Urothelium cell line (cell line): ENCODE measurements at places on chromosomes 3 and 15.
A peak's percentile ranks its signal among the peaks of the same experiment; 100 is the strongest.

DNA sequence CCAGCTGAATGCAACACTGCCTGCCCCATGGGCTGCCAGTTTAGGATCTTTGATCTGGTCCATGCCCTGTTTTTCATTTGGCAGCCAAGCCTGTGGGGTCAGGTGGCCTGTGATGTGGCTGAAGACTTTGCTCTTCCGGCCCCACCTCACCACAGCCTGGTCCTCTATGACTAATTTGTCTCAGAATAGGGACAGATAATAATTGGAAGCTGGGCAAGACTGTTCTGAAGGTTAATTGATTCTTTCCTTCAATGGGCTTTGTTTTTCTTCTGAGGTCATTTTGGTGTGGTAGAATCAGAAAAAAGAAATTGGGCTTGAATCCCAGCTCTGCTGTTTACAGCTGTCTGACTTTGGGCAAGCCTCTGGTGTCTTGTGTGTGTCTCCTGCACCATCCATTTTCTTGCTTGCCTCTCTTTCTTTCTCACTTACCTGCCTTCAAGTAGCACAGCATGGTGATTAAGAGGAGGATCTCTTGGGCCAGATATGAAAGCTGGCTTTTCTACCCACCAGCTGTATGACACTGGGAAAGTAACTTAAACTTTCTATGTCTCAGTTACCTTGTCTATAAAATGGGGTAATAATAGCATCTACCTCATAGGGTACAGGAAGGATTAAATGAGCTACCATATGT lies 24.2 kb downstream of the ABHD2 start:
- peak; percentile 33 for DNase-seq

- no peak for DNase-seq
Measured at GRCh38 chr3:82129221-82129801, 367.9 kb upstream of the GBE1 start.

GRCh38 chr3:127490271-127491023 lies 100.1 kb downstream of the TPRA1 start:
- DNase-seq, result no peak

DNA sequence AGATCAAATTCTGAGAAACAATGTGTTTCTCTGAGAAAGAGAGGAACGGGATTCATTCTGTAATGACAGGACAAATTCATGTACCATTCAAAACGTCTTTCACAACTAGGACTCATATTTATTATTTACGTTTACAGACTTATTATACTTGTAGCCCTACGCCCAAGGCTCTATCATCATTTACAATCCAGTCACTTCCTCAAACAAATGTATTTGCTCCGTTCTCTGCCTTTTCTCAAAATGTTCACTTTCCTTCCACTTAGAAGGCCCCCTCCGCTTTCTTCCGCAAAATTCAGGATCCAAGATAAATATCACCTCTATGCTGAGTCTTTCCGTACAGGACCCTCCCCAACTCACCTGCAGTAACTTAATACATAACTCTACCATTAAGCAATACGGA lies 745 bp downstream of the RSL24D1 start:
- DNase-seq, result no peak

DNA sequence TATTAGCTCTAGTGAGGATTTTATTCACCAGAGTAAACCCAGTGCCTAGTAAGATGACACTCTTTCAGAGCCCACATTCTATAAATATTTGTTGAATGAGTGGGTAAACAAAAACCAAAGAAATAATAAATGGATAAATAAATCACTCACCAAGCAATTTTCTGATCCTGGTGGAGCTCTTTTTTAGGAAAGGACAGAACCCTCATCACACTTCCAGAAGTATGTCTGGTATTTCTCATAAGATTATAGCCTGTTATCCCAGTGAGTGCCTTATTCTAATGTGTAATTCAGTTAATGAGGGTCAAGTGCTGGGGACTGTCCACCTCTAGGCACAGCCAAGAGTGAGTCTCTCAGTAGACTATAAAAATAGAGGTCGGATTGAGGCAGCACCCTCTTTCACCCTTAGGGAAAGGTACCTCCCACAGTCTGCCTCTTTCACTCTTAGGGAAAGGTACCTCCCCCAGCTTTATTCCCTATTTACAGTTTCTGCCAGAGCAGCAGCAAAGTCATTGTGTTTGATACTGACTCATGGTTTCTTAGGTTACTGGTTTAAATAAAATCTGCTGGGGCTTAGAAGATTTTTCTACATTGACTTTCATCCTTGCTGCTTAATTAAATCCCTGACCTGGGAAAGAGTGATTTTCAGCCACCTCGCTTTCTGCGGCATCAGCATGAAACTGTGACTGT lies 145.0 kb downstream of the STAC start:
- peak; percentile 40 for DNase-seq

- no peak for DNase-seq
Measured at GRCh38 chr3:152622811-152623167, 212.1 kb upstream of the P2RY1 start.

- no peak for DNase-seq
Measured at GRCh38 chr3:42175386-42176240, 84.5 kb downstream of the TRAK1 start.

GRCh38 chr15:63250312-63250965 lies 27.0 kb upstream of the APH1B start:
- DNase-seq, result peak; percentile 80

DNA sequence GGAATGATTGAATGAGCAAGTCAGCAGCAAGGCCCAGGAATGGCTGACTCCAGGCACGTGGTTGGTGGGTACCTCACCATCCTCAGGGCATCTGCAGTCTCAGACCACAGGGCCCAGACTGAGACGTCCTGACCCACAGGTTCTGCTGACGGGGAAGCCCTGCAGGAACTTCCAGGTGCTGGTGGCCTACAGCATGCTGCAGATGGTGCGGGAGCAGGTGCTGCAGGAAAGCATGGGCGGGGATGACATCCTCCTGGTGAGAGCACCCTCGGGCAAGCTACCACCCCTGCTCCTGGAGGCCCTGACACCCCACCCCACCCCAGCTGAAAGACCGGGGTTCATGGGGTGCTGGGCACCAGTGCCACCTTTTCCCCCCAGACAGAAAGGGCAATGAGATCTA lies 14.1 kb downstream of the TBC1D21 start:
- DNase-seq, result no peak

DNA sequence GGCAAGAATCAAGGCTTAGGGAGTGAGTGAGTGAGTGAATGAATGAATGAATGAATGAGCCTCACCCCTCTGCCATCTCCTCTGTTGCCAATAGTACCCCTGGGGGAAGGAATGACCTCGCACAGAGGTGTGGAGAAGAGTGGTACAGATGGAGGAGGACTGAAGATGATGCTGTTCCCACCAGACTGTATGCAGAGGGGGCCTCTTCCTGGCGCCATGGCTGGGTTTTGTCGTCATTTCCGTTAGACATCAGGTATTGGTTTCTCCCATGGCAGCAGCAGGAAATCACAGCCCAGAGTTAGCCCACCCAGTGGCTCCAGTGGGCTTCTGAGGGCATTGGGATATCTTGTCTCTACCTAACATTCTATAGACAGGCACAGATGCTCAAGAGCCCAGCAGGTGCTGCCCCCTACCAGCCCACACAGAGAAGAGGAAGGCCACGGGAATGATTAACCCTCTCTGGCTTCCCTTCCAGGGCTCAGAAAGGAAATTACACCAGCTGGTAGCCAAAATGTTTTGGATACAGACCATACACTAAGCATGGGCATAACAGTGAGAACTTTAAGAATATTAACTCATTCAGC lies 109.8 kb upstream of the SLC6A11 start:
- DNase-seq, result peak; percentile 37

DNA sequence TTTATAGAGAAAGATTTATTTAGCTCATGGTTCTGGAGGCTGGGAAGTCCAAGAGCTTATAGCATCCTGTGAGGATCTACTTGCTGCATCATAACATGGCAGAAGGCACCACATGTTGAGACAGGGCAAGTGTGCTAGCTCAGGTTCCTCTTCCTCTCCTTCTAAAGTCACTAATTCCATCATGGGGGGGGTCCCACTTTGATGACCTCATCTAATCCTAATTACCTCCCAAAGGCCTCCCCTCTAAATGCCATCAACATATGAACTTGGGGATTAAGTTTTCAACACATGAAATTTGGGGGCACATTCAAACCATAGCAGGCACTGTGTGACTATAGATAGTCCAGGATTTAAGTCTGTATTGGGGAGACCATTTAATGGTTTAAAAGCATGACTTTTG lies 297.1 kb upstream of the ROPN1 start:
- no peak for DNase-seq

DNA sequence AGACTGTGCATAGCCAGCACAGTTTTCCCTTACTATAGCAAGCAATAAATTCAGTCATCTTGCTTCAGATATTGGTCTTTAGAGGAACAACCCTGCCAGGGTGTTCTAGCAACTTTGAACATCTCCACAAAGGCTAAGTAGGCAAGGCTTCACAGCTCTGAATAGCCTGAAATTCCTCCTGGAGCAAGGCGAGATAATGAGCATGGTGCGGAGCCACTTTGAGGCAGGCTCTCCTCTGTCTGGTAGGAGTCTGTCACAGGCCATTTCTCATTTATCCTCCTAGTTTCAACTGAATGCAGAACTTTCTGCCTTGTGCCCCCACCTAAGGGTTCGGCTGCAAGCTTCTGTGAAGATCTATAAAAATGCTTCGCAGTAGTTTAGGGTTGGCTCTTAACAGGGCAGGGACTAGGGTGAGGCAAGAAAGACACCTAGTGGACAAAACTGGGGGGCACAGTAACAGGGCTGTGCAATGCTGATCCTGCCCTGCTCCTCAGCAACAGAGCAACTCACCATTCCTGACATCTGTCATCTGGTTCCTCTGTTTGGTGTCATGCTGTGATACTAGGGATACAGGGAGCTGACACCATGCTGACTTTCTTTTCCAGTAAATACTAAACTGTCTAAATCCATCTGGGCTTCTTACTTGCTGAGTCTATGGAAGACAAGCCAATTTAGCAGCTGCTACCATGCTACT lies 16.6 kb upstream of the EHHADH start:
- DNase-seq, result peak; percentile 57

- DNase-seq, result peak; percentile 57
Measured at GRCh38 chr3:100041328-100041749, 73.0 kb downstream of the FILIP1L start.

- DNase-seq, result no peak
Measured at GRCh38 chr15:99427668-99428361, 138.0 kb upstream of the MEF2A start.

- no peak for DNase-seq
Measured at GRCh38 chr15:86568378-86568777, 488.7 kb downstream of the AGBL1 start.

DNA sequence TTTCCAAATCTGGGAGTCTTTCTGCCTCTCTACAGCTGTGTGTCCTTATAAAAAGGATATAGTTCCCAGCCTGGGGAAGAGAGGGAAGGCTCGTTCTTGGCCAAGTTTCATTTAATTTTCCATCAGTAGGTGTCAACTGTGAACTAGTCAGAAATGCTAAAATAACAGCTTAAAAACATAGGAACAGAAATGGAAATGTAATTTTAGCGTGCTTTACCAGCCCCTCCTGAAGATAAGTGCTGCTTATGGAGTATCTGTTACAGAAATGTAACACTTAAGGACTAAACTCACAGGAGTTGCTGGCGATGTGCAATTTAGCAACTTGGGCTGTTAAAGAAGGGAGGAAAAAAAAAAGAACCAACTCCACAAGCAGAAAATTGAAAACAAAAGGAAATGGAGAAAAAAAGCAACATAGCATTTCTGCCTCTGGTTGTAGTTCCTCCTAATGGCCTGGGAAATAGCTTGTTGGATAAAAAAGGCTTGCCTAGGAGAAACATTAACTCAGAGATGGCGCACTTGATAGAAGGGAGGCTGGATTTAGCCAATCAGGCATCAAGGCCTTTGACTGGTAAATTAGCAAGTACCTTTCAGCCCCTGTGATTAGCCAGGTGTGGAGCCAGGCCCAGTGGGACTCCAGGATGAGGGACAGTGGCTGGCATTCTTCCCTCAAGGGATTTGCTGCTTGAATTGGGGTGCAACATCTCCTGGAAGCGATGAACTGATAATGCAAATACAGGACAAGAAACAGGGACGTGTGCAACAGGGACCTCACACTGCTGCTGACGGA lies 84.3 kb downstream of the RPLP1 start:
- DNase-seq, result no peak

- DNase-seq, result peak; percentile 78
Measured at GRCh38 chr15:41557673-41558399, 1.2 kb upstream of the TYRO3 start.

- DNase-seq, result no peak
Measured at GRCh38 chr15:61382927-61383326, 153.8 kb upstream of the RORA start.
